ENCODE measurements at places on chromosomes 6 and 20. TPM values are rescaled to one million over a fixed set of nuclear protein-coding genes. Genes with fewer than 3 reads are reported as not detected.

- peaks cover 15% of the 10 kb centered on the region for H3K27me3 ChIP-seq
- no peaks in the 10 kb centered on the region for H3K4me1 ChIP-seq
- no peak overlapping the region for H3K4me3 ChIP-seq
- DNase-seq, result no peak
- H3K27ac ChIP-seq, result no peak overlapping the region
These were observed 147.2 kb downstream of the CFAP61 start for GRCh38 chr20:20199361-20200160.

EPPIN gene
- not detected for total RNA-seq

DNA sequence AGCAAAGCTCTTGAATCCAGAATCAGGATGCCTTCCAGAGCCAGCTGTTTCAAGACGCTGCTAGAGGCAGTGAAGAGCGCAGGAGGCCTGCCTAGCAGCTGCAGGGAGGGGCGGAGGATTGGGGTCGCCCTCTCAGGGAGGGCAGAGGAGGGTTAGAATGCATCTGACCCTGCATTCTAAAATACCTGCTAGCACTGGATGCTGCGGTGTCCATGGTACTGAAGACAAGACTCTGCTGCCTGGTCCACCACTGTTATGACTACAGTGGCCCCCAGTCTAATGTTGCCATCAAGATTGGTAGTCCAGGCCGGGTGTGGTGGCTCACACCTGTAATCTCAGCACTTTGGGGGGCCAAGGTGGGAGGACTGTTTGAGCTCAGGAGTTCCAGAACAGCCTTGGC, 193.7 kb upstream of the PROKR2 start:
- H3K4me1 ChIP-seq, result peaks cover 9% of the 10 kb centered on the region
- H3K36me3 ChIP-seq, result no peaks in the 10 kb centered on the region
- H3K27ac ChIP-seq, result no peak overlapping the region
- peak; percentile 21 for DNase-seq

DNA sequence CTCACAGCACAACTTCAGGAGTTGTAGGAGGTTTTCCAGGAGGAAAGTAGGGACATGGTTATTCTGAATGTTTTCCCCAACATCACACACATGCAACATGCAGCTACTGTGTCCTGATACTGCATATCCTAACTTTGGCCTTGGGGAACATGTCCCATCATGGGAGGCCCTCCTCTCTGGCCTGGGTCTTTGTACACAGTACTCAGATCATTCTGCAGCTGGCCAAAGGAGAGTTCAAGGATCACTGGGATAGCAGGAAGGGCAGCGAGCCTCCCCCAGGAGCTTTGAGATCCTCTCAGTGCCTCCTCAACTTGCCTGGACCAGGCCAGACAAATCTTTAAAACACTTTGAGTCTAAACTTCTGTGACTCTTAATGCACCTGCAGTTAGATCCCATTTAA, 12.9 kb downstream of the CASS4 start:
- DNase-seq, result no peak
- no peak overlapping the region for H3K27ac ChIP-seq
- peaks cover 63% of the 10 kb centered on the region for H3K4me1 ChIP-seq
- no peak overlapping the region for H3K4me3 ChIP-seq
- H3K36me3 ChIP-seq, result no peaks in the 10 kb centered on the region
- no peaks in the 10 kb centered on the region for H3K27me3 ChIP-seq

DNA sequence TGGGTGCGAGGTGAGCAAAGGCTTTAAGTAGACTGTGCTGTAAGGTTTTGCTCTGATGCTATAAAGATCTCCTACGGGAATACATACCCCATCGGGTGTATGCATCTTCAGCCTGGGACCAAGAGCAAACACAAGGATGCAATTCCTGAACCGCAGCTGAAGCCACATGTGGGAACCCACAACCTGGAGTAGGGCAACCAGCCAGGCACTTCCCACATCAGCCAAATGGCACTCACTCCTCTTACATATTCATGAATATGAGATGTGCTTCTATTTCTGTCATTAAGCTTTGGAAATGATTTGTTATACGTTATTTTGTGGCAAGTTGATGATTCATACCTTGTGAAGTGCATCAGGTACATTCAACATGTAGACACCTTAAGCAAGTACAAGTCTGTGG, 619.2 kb downstream of the C6orf118 start:
- no peaks in the 10 kb centered on the region for H3K36me3 ChIP-seq
- no peak overlapping the region for H3K4me3 ChIP-seq
- no peaks in the 10 kb centered on the region for H3K27me3 ChIP-seq
- no peaks in the 10 kb centered on the region for H3K4me1 ChIP-seq

DNA sequence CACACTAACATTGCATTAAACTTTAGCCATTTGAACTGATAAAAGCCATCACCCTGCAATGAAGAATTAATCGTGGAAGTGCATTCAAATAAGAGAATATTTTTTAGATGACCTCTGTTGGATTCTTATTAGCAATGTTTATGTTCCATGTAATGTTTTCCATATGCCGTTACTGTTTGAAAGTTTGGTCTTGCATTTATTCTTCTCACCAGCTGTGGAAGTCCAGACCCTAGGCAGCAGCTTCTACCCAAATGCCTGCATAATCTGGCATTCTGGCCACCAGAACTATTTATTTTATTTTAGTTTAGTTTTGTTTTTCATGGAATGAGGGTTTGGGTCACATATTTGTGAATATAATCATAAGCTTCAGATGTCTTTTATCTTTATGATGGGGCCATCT, 140.4 kb downstream of the SAMD5 start:
- no peaks in the 10 kb centered on the region for H3K36me3 ChIP-seq
- no peak overlapping the region for H3K4me3 ChIP-seq
- H3K27ac ChIP-seq, result no peak overlapping the region
- no peak for DNase-seq

- H3K4me1 ChIP-seq, result peaks cover 9% of the 10 kb centered on the region
- H3K36me3 ChIP-seq, result peaks cover 3% of the 10 kb centered on the region
- H3K27me3 ChIP-seq, result no peaks in the 10 kb centered on the region
These were observed 2.5 kb downstream of the ZSCAN26 start for GRCh38 chr6:28269492-28269891.

GRCh38 chr6:25401711-25402110, 122.5 kb downstream of the CARMIL1 start:
- no peaks in the 10 kb centered on the region for H3K27me3 ChIP-seq
- no peaks in the 10 kb centered on the region for H3K4me1 ChIP-seq
- DNase-seq, result no peak
- no peak overlapping the region for H3K27ac ChIP-seq
- no peaks in the 10 kb centered on the region for H3K36me3 ChIP-seq
- H3K4me3 ChIP-seq, result no peak overlapping the region

DNA sequence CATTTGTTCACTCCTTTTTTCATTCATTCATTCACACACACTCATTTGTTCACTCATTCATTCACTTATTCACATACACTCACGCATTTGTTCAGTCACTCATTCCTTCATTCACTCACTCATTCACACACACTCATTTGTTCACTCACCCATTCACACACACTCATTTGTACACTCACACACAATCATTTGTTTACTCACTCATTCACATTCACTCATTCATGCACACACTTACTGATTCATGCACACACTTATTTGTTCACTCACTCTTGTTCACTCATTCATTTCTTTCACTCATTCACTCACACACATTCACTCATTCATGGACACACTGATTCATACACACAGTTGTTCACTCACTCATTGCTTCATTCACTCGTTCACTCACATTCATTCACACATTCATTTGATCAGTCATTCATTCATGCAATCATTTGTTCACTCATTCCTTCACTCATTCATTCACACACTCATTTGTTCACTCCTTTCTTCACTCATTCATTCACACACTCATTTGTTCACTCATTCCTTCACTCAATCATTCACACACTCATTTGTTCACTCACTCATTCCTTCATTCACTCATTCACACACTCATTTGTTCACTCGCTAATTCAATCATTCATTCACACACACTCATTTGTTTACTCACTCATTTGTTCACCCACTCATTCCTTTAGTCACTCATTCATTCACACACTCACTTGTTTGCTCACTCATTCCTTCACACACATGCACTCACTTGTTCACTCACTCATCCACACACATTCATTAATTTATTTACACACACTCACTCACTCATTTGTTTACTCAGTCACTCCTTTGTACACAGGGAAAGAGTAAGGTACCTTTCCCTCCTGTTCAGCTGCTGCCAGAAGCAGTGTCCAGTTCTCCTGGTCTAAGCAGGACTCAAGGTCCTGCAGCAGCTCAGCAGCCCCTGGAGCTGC, 50.7 kb upstream of the BHLHE23 start:
- no peaks in the 10 kb centered on the region for H3K36me3 ChIP-seq
- no peak overlapping the region for H3K4me3 ChIP-seq
- peaks cover 28% of the 10 kb centered on the region for H3K27me3 ChIP-seq
- no peak overlapping the region for H3K27ac ChIP-seq
- no peaks in the 10 kb centered on the region for H3K4me1 ChIP-seq

Measured in GM23248 (cell line).